T47D (cell line): ENCODE measurements at places on chromosomes 5 and 9.

- no peak for DNase-seq
Observed at GRCh38 chr5:152102057-152102456, 177.4 kb upstream of the GLRA1 start.

- no peak for DNase-seq
Observed at GRCh38 chr9:89195131-89195797, 16.6 kb upstream of the SHC3 start.

- no peak for DNase-seq
Observed at GRCh38 chr5:138732466-138732865, 20.8 kb upstream of the CTNNA1 start.

GRCh38 chr5:52728686-52729085 is 59.0 kb upstream of the ITGA1 start:
- no peak for DNase-seq

DNA sequence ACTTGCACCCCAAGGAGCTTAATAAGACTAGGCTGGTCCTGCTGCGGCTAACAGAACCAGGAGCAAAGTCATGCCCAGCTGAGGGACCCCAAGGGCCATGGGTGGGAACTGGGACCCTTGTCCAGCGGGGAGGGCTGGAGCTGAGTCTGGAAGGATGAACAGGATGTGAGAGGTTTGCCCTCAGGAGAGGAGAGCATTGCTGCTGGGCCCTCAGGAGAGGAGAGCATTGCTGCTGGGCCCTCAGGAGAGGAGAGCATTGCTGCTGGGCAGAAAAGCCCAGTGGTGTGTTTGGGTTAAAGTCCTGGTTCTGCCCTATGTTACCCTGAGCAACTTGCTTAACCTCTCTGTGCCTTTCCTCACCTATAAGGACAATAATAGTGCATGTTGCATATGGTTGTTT is 125.8 kb downstream of the MACROH2A1 start:
- DNase-seq, result no peak

DNA sequence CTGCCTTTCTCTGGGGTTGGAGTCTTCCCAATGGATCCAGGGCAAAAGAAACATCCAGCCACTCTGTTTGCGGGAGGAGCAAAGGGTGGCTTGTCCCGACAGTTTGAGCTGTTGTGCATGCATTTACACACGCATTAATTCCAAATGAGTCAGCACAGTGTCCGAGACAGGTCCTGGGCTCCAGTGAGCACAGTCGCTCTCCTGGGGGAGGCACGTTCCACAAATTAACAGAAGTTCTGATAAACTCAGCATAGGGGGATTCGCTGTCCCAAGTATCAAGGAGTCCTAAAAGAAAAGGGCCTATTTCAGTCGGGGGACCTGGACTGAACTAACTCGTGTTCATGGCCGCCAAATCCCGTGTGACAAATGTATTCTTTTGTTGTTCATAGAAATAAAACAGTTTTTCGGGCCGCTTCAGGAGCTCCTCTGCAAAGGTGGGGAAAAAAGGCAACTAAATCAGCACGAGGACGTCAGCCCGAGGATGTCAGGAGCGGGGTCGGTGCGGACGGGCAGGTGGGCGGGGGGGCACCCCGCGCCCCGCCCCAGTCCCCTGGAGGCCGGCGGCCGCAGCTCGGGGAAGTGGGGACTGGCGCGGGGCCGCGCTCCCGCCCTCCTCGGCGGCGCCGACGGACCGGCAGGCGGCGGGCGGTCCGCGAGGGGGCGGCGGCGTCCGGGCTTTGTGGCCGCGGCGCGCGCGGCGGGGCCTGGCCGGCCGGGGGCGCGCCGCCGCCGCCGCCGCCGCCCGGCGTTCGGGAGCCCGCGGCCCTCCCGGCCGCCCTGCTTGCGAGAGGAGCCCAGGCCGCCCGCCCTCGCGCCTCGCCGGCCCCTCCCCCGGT is at the start of gene MSANTD3:
Gene MSANTD3, plus strand, starts transcription at position 614 of the 836 bp plus-strand sequence. CDS start 14,796 bp downstream, outside the sequence.
- peak; percentile 51 for DNase-seq

GRCh38 chr5:115309751-115310370 is 13.4 kb upstream of the CCDC112 start:
- no peak for DNase-seq

- no peak for DNase-seq
Observed at GRCh38 chr5:62785588-62785987, 207.0 kb downstream of the LRRC70 start.

GRCh38 chr9:135032868-135033460 is 54.5 kb upstream of the OLFM1 start:
- no peak for DNase-seq

- no peak for DNase-seq
Observed at GRCh38 chr5:53355316-53355715, 125.1 kb upstream of the FST start.

DNA sequence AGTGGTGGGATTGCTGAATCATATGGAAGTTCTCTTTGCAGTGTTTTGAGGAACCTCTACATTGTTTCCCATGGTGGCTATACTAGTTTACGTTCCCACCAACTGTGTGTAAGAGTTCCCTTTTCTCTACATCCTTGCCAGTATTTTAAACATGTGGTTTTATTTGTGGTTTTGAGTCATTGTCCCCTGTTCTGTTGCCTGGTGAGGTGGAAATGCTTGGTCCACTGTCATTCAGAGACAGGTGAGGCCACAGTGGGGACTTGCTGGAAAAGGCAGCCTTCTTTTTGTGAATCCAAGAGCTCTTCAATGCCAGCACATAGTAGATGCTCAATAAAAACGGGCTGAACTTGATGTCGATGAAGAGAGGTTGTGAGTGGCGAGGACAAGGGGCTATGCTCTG is 44.2 kb downstream of the SH3PXD2B start:
- DNase-seq, result no peak

- DNase-seq, result peak; percentile 44
Observed at GRCh38 chr5:69048230-69048629, 45.6 kb upstream of the SLC30A5 start.

- no peak for DNase-seq
Observed at GRCh38 chr5:169808118-169808581, 171.1 kb downstream of the DOCK2 start.

DNA sequence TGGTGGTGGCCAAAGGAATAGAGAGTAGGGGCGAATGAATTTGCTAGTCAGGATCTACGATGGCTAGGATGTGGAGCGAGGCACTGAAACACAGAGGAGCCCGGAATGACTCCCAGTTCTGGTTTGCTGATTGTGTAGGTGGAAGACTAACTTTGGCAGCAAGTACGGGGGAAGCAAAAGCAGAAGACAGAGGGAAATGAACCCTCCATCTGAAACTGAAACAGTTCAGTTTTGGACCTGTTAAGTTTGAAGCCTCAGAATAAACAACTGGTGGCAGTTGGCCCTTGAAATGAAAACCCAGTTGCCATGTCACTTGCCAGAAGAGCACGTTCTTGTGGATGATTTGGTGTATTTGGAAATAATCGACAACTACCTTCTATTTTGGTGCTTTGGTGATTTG is 15.4 kb upstream of the SMIM15 start:
- no peak for DNase-seq

- no peak for DNase-seq
Observed at GRCh38 chr5:137082951-137083350, 416.2 kb downstream of the SPOCK1 start.

- no peak for DNase-seq
Observed at GRCh38 chr5:9927521-9927997, 297.4 kb upstream of the TAS2R1 start.

DNA sequence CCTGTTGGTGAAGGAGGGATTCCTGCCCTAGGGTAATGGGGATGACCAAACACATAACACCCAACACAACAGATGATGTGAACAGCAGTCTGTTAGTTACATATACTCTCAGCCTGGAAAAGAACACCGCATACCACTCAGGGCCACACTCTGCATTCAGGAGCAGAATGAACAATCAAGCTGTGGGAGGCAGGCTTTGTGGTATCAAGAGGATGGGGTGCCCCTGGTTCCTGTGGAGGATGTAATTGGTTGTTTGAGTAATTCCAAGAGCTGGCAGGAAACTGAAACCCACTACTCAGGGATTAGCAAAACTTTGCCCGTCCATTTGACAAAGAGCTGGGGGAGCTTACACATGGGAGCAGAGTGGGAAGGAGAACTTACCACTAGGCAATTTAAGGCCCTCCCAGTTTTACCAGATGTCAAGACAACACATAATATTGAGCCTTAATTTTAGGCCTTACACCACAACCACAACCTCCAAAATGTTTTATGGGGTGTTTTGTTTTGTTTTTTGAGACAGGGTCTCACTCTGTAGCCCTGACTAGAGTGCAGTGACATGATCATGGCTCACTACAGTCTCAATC is 15.6 kb upstream of the PRKAA1 start:
- DNase-seq, result no peak

GRCh38 chr9:6973762-6974161 is 216.0 kb downstream of the KDM4C start:
- no peak for DNase-seq

GRCh38 chr9:109751253-109751652 is 28.7 kb upstream of the PALM2AKAP2 start:
- no peak for DNase-seq

DNA sequence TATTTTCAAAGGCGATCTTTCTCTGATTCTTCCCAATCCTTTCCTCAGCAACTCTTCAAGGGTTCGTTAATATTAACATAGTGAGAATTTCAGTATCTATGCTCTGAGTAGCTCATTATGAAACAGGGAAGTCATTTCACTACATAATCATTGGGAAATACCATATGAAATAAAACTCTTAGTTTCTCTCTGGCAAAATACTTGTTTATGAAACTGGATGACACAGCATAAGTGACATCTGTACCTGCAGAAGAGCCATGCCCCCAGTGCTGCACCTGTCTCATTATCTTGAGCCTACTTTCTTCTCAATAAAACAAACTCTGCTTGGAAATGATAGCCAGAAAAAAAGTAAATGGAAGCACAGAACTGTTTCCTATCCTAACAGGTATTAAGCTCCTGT is 33.8 kb upstream of the OTULIN start:
- DNase-seq, result no peak

- DNase-seq, result no peak
Observed at GRCh38 chr9:89008055-89008743, 16.9 kb downstream of the S1PR3 start.

DNA sequence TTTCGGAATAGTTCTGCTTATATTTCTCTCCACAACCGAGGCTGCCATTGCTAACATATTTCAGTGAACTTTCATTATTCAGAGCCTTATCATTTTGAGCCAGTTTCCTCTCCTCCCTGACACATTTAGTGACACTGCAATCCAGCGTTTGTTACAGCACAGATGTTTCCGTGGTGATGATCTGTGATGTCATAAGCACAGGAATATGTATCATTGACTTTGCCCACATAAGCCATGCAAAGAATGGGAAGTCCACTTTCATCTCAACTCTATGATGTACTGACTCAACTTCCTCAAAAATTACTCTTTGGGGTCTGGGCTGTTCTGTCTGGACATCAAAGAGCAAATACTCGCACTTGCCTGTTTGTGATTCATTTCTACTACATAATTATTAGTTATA is 291.8 kb downstream of the EBF1 start:
- DNase-seq, result no peak

DNA sequence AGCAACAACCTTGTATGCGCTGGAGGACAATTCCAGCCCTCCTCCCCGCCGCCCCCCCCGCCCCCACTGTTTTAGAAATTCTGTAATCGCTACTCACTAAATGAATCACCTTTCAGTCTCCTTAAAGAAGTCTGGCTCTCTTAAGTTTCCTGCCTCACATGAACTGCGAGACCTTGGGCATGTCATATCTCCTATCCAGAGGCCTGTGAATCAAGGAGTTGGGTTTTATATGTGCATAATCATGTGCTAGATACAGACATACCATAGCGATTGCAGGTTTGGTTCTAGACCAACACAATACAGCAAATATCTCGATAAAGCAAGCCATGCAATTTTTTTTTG is 337 bp upstream of the DMAC1 start:
- no peak for DNase-seq

- DNase-seq, result no peak
Observed at GRCh38 chr5:160297004-160297403, 15.4 kb downstream of the CCNJL start.

- no peak for DNase-seq
Observed at GRCh38 chr5:143516249-143516648, 112.8 kb upstream of the NR3C1 start.

- DNase-seq, result no peak
Observed at GRCh38 chr9:92155221-92155620, 40.0 kb upstream of the SPTLC1 start.

GRCh38 chr5:74415695-74416102 is 224.8 kb downstream of the ENC1 start:
- DNase-seq, result no peak

GRCh38 chr5:34632807-34633422 is 23.2 kb upstream of the RAI14 start:
- no peak for DNase-seq

- DNase-seq, result no peak
Observed at GRCh38 chr9:126222363-126222834, 104.2 kb upstream of the MVB12B start.

DNA sequence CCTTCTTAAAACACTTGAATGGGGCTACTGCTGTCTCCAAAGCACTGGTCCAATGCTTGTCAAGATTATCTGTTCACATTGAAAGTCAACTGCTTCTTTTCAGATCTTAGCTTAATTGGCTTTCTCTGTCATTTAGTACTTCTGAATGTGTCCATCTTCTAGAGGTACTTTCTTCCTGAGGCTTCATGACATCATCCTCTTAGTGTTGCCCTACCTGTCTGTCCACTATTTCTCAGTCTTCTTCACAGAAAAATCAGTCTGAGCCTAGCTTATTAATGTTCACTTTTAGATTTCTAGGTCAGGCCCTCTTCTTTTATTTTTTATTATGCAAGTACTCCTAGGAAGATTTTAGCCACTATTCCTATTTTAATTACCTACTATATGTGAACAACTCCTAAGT is 899.9 kb downstream of the DTWD2 start:
- no peak for DNase-seq

DNA sequence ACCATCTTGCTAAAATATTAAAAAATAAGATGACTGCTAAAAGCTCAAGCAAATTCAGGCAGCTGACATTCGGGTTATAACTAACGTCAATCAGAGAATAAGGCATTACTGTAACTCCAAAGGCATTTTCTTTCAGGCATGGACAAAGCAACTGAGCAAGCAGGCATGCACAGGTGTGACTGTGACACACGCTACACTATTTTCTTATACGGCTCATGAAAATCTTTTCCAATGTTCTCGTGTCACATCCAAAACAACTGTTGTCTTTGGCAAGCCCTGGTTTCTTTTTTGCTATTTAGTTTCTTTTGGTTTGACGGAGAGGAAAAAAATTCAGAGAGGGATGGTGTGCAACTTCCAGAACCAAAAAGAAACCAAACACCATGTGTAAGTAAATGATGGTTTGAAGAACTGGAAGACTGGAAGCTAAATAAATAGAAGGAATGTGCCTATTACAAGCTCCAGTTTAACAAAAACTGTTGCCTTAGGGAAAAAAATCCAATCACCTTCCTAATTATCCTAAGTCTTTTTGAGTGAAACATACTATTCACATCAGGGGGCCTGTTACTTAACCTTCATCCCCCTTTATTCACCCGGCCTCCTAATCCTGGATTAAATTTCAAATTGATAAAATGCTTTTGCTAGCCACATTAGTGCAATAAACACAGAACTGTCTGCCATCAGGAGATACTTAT is 277.6 kb downstream of the PSAT1 start:
- no peak for DNase-seq

GRCh38 chr9:128282500-128282899 is 6.4 kb downstream of the SWI5 start:
- no peak for DNase-seq
